ENCODE measurements at places on chromosomes 16 and 17.

- no peak for DNase-seq
Measured at GRCh38 chr16:70438585-70438968, 323 bp downstream of the ST3GAL2 start.

DNA sequence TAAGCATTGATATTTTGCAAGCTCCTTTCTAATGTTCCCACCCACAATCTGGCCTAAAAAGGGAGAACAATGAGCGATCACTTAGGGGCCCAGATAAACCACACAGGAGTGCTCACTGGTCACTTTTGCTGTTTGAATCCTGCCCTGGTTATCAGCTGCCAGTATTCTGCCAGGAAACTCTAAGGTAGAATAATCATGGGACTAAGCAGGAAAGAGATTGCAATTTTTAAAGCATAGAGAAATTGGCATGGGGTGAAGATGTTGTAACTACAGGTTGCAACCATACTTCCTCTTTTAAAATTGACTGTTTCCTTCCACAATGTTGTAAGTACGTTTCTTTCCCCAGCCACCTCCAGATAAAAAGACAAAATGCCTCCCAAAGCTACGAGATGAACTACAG lies 251.2 kb upstream of the CDH11 start:
- DNase-seq, result no peak

GRCh38 chr16:82524976-82525375 lies 101.8 kb upstream of the CDH13 start:
- DNase-seq, result no peak

DNA sequence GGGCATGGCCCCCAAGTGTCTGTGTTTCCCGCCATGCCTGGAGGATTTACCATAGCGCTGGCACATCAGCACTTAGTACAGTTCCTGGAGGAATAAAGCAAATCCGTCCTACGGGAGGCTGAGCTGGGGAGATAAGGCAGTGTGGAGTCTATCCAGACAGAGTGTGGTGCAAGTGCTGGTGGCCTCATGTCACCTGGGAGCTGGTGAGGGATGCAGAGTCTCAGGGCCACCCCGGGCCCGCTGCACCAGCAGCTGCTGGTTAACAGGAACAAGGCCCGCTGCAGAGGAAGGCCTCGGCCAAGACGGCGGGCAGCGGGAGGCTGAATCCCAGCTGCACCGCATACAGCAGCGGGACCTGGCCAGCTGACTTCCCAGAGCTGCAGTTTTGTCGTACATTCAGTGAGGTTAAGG lies 57.3 kb upstream of the CDC42EP4 start:
- DNase-seq, result no peak

- DNase-seq, result no peak
Measured at GRCh38 chr17:45355087-45355486, 38.3 kb upstream of the MAP3K14 start.

- DNase-seq, result no peak
Measured at GRCh38 chr16:79347277-79347676, 253.3 kb downstream of the MAF start.

- no peak for DNase-seq
Measured at GRCh38 chr17:76543826-76544545, 4.1 kb downstream of the PRCD start.
